ENCODE measurements at places on chromosomes 6 and 20.

GRCh38 chr6:39225946-39226437, 3.3 kb downstream of the KCNK5 start:
- no peak for DNase-seq

DNA sequence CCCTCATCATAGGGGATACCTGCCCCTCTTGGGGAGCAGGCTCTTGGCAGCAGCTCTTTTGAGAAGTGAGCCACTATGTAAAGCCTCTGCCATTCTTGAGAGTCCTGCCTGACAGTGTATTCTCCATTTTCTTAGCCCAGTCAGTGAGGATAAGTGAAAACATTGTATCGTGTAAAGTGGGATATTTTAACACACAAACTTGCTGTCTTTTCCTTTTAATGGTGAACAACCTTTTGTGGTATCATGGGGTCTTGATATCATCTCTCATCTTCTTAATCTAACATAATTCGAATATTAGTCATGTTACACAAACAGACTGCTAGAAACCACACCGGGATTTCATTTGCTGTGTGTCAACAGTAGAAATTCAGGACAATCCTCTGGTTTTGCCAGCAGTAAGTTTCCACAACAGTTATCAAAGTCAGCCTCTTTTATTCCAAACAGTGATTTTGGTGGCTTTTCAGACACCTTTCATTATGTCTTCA, 136.2 kb downstream of the HIVEP1 start:
- DNase-seq = peak; percentile 49

DNA sequence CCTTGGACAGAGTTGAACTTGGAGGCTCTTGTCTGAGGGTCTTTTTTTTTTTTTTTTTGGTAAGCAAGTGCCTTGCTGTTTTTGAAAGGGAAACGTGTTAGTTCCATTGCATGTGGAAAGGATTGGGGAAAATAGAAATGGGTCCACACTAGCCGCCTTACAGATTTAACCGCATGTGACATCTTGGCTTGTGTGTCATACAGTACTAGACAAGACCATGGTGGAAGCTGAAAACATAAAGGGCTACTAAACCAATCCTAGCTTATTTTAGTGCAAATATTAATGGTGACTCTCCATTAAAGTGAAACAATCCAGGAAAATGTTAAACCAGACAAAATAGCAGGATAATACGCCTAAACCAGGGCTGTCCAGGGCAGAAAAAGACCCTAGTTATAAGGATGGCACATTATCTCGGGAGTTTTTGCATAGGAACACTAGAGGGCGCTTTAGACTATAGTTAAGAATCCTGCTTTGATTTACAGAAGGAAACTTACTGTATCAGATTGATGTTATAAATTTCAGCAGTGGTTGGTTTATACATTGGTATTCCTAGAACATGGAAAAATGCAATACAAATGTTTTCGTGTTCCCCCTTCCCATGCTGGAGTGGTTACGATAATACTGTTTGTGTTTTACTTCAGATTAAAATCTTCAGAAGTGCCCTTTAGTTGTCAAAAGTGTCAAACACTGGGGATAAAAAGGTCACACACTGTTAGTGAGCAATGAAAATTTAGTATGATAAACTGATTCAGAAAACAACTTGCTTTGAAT, 59.8 kb upstream of the DEK start:
- DNase-seq = peak; percentile 72

DNA sequence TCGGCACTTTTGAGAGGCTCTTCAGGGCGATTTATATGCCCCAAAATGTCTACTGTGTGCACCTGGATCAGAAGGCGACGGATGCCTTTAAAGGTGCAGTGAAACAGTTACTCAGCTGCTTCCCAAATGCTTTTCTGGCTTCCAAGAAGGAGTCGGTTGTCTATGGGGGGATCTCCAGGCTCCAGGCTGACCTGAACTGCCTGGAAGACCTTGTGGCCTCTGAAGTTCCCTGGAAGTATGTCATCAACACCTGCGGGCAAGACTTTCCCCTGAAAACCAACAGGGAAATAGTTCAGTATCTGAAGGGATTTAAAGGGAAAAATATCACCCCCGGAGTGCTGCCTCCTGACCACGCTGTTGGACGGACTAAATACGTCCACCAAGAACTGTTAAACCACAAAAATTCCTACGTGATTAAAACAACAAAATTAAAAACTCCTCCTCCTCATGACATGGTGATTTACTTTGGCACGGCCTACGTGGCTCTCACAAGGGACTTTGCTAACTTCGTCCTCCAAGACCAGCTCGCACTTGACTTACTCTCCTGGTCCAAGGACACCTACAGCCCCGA, 8.2 kb downstream of the GCNT2 start:
- no peak for DNase-seq

GRCh38 chr6:66068907-66069306, 361.9 kb upstream of the EYS start:
- no peak for DNase-seq

DNA sequence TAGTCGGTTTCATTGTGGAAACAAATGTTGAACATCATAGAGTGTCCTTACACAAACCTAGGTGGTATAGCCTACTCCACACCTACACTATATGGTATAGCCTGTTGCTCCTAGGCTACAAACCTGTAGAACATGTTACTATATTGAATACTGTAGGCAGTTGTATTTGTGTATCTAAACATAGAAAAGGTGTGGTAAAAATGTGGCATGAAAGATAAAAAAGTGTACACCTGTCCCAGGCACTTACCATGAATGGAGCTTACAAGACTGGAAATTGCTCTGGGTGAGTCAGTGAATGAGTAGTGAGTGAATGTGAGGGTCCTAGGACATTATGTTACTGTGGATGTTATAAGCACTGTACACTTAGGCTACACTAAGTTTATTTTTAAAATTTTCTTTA, 103.0 kb downstream of the ZFAND3 start:
- DNase-seq = no peak

DNA sequence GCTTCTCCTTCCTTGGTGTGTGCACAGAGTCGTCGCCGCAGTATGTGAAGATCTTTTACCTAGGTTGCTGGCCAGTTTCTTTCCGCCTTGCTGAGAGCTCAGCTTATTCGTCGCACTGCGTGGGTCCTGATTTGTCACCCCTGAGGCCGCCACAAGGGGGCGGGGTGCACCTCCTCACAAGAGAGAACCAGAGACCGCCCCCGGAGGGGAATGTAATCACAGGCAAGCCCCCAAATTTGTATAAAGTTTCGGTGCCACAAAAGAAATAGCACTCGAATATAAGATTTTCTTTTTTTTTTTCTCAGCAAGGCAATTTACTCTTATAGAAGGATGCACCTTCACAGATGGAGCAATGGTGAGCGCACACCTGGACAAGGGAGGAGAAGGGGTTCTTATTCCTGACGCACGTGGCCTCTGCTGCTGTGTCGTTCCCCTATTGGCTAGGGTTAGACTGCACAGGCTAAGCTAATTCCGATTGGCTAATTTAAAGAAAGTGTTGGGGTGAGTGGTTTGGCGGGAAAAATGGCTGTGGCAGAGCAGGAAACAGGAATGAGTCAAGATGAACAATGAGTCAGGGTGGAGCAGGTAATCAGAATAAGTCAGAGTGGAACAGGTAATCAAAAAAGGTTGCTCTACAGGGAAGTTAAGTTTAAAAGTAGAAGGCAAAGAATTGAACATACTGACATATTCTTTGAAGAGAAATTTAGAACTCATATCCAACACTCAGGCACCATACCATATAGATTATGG, 19.5 kb downstream of the NCOA3 start:
- DNase-seq = no peak

GRCh38 chr20:62799873-62800272, 3.6 kb downstream of the MRGBP start:
- no peak for DNase-seq

DNA sequence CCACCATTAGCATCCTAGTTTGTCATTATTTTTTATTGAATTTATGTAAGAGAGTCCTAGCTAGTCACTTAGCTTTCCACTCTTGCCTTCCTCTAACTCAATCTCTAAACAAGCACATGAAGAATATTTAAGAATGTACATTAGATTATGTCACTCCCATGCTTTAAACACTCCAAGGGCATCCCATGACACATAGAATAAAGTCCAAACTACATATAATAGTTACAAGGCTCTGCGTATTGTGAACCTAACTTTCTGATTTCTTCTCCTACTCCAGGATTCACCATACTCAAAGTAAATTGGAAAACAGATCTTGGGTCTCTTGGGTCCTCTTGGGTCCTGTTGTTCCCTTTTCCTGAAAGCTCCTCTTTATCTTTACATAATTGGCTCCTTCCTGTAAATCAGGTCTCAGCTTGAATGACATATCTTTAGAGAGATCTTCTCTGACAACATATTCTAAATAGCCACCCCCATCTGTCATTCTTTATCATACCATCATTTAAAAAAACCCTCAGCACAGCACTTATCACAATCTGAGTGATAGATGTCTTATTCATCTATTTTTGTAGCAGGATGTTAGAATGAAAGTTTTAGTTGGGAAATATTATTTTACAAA, 1042.4 kb upstream of the FLRT3 start:
- DNase-seq = no peak

DNA sequence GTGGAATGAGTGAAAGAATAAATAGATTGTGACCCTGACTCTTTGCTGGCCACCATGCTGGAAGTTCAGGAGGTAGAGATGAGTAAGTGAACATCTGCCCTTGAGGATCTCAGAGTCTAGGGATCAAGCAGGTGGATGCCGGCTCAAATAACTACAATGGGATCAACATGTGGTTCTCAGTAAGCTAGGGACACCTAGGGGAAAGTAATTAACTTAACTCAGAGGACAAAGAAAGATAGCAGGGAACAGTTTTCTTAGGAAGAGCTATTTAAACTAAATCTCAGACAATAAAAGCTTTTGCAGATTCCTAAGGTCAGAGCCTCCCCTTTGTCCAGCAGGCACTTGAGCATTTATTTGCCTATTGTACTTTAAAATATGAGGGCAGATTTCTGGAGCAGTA, 29.1 kb downstream of the SLC13A3 start:
- no peak for DNase-seq

Measured in GM03348 (cell line).